ENCODE measurements at places on chromosomes 6 and 20. TPM values are rescaled to one million over a fixed set of nuclear protein-coding genes. Genes with fewer than 3 reads are reported as not detected.

Gene TNNC2
- not detected for total RNA-seq

Gene CALHM4
- not detected for total RNA-seq

Gene GSTA2
- not detected for total RNA-seq

Gene PAK1IP1
- 27.5 TPM for total RNA-seq

Gene AGPAT4
- 8.6 TPM for total RNA-seq

Gene CD24
- 578 TPM for total RNA-seq

Gene GINM1
- 39.1 TPM for total RNA-seq

Gene MCHR2
- not detected for total RNA-seq

Gene SLPI
- 99.5 TPM for total RNA-seq

Gene GRM4
- total RNA-seq: 0.41 TPM

Gene DEFB116
- total RNA-seq: not detected

Gene BPI
- not detected for total RNA-seq

Gene ZSCAN16
- total RNA-seq: 6.4 TPM

Gene GLO1
- total RNA-seq: 168 TPM

Gene RIPOR2
- total RNA-seq: 0.79 TPM

All from kidney epithelial cell (primary cell).